GM12865 (cell line): ENCODE measurements at places on chromosomes 16 and 17.

GRCh38 chr17:72501404-72502370 is 380.9 kb downstream of the SOX9 start:
- no peak for DNase-seq

DNA sequence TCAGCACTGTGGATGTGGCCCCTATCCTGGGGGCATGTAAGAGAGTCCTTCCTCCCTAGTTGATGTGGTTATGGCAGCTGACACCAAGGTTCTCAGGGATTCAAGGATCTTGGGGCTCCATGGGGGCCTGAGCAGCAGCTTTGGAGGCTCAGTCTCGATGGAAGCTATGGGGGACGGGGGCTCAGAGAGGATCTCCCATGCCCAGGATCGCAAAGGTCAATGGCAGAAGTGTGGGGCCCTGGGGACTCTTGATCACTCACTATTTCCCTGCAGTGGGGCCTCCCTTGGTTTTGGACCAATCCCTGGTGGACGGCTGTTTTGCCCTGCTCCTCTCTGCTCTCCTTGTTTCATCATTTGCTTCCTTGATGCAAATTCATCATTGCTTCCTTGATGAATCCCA is 885.9 kb downstream of the CDH8 start:
- DNase-seq = no peak

DNA sequence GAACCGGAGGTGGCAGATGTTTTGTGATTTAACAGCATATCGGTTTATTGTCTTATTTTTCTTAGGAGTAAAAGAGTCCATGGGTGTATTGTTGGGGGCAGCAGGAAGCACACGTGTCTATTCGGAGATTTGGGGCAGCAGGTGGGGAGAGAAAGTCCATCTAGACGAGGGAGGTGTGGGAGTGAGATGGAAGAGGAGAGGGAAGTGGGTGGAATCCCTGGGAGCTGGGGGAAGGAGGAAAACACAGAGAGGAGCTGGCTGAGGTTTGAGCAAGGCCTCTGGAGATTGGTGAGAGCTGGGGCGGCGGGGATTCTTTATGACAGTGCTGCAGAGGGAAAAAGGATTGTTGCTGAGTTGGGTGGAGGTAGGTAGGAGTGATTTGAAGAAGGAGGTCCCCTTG is 72.1 kb downstream of the PRKCB start:
- DNase-seq = no peak

DNA sequence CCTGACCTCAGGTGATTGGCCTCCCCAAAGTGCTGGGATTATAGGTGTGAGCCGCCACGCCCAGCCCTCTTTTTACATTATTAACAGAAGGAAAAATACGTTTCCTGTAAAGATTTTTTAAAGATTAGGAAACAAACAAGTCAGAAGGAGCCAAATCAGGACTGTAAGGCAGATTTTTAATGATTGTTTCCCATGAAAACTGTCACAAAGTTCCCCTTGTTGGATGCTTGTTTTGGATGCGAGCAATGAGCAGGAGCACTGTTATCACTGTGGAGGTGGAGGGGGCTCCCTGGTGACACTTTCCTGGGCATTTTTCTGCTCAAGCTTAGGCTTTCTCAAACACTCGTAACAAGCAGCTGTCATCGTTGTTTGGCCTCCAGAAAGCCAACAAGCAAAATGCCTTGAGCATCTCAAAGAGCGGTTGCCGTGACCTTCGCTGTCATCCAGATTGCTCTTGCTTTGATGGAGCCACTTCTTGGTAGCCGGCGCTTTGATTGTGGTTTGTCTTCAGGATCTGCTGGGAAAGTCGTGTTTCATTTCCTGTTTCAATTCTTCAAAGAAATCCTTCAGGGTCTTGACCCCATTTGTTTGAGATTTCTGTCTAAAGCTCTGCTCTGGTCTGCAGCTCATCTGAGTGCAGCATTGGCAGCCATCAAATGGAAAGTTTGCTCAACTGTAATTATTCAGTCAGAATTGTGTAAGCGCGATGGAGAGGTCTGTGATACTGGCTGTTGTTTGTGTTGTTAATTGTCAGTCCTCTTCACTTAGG is 128.7 kb downstream of the RPTOR start:
- no peak for DNase-seq

GRCh38 chr16:58518083-58518979 is 3.0 kb downstream of the SETD6 start:
- DNase-seq = peak; percentile 60

DNA sequence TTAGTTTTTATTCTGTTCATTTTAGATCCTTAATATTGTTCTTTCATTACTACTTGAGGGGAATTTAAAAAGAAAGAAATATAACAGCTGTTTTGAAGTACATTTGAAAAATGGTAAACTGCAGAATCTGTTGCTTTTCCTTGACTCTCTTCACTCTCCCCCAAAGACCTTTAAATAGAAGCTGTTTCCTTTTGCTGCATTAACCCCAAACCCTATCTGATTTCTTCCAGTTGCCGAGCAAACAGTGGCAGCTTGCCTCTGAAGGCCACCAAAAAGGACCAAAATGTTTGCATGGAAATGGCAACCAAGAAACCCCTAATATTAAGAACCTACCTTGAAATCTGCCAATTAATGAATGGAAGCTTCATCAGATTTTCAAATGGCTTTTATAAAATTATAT is 37.1 kb downstream of the PRKCA start:
- DNase-seq = no peak

DNA sequence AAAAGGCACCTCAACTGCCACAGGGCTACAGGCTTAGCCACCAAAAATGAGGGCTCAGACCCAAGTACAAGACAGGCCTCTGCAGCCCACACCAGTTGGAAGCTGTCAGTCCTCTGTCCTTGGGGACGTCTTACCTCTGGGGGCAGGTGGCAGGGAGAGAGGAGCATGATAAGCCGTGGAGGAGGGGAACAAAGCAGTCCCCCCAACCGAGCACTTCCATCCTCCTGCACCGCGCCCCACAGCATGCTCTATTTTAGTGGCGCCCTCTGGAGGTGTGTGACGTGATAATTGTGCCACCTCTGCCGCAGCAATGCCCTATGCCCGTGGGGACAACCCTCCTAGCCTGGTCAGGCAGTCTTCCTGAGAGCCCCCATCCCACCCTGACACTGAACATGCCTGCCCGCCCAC is 13.6 kb downstream of the G6PC3 start:
- no peak for DNase-seq

DNA sequence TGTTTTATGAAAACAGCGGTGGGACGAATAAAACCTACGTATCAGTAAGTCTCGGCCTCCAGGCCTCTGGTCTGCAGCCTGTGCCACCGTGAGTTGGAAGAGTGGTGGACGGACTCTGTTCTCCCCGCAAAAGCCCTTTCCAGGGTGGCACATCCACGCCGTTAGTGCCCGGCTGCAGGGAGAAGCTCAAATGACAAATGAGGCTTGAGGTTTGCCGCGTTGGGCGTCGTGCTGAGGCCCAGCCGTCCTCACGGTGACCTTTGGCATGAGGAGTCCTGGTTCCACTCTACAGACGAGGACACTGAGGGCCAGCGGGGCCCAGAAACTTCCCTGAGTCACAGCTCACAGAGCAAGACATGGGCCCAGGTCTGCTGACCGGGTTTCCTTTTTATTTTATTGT is 40.2 kb downstream of the JPH3 start:
- no peak for DNase-seq

DNA sequence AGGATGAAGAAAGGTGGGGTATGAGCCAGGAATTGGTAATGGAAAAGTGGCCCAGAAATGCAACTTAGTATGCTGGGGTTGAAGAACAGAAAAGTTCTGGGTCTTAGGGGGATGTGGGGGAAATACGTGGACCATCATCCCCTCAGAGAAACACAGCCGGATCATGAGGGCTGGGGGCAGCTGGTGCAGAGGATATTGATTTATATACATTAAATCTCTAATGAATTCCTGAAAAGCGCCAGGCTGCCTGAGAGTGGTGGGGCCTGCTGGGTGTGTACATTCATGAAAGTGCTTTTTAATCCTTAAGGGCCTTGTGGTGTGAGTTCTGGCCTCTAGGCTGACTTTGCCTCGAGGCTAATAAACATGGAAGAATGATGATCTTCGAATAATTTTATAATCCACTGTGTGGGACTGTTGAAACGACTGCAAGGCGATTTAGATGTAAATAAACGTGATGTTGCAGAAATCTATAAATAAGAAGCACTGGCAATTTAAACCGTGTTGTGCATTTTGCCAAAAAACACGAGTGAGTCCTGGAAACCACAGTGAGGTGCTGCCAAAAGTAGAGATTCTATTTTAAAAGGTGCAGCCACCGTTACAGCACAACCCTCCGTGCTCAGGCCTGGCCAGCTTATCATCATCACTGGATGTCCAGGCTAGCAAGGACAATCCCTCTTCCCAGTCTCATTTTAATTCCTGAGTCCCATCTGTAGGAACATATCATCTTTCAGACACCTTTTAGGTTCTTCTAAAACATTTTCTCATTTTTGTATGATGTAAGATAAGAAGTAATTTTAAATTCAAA is 32.1 kb downstream of the PRKAR1A start:
- DNase-seq = no peak

DNA sequence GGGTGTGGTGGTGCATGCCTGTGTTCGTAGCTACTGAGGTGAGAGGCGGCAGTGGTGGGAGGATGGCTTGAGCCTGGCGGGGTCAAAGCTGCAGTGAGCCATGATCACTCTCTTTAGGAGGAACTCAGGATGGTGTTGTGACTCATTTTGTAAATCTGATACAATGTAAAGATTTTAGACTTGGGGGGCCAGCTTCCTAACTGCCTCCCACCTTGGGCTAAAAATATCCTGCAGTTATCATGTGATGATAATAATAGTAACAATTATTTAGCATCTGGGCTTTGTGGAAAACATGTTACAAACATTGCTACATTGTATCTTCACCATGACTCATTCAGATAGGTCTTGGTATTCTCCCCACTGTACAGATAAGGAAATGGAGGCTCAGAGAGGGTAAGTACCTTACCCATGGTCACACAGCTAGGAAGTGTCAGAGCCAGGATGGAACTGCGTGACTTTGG is 7.4 kb downstream of the CTNS start:
- no peak for DNase-seq

- DNase-seq = no peak
Measured at GRCh38 chr16:14131774-14132695, 60.9 kb downstream of the MRTFB start.

DNA sequence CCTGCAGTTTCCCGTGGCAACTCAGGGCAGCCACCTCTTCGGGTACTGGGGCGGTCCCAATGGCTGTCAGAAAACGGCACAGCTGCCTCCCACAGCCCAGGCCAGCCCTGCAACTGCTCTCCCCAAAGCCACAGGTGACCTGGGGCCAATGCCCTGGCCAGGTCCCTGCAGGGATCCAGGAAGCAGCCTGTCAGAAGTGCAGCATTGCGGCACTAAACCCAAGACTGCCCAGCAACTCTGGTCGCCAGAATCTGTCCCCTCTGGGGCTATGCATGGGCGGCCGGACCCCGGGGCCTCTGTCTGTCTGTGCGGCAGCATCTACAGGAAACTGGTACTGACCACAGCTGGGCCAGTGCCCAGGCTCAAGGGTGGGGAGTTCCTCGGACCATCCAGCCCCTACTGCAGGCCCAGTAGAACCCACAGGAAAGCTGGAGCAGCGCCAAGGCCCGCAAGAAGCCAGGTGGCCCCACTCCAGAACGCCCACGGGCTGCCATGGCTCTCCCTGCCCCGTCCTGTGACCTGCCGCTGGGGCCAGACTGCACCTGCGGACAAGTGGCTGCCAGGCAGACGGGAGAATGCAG is 5.5 kb downstream of the CYBC1 start:
- DNase-seq = no peak

GRCh38 chr17:80818871-80819270 is 172.8 kb upstream of the CHMP6 start:
- DNase-seq = no peak

GRCh38 chr17:2939714-2940351 is 123.6 kb downstream of the OR1D5 start:
- no peak for DNase-seq

- DNase-seq = no peak
Measured at GRCh38 chr17:75536366-75536765, 10.9 kb downstream of the LLGL2 start.

DNA sequence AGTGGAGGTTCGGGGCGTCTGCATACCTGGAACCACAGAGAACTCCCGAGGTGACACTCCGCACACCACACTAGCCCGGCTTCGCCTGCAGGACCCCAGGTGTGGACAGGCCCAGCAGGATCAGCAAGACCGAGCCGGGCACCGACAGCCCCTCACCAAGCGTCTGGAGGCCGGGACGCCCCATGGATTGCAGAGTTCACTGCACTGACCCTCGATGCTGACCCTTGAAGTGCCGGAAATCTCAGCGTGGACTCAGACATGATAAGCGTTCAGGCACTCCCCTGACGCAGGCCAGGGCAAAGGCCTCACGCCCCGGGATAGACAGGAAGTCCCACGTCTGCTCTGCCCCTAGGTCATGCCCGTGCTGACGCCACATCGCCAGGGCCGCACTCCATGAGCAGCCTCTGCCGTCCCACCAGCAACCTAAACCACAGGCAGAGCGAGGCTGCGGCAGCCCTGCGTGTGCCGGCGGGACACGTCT is 26.0 kb downstream of the ACSF3 start:
- no peak for DNase-seq

GRCh38 chr16:87222335-87222734 is 94.9 kb downstream of the C16orf95 start:
- no peak for DNase-seq

GRCh38 chr17:58624751-58625150 is 67.1 kb downstream of the TEX14 start:
- DNase-seq = no peak

GRCh38 chr16:354971-355461 is 2.5 kb upstream of the AXIN1 start:
- no peak for DNase-seq

- no peak for DNase-seq
Measured at GRCh38 chr17:77394540-77395295, 253.9 kb downstream of the SEC14L1 start.
